Thymus (tissue), 14 donors: ENCODE measurements at places on chromosomes 3 and 15.
A peak's percentile ranks its signal among the peaks of the same experiment; 100 is the strongest.

DNA sequence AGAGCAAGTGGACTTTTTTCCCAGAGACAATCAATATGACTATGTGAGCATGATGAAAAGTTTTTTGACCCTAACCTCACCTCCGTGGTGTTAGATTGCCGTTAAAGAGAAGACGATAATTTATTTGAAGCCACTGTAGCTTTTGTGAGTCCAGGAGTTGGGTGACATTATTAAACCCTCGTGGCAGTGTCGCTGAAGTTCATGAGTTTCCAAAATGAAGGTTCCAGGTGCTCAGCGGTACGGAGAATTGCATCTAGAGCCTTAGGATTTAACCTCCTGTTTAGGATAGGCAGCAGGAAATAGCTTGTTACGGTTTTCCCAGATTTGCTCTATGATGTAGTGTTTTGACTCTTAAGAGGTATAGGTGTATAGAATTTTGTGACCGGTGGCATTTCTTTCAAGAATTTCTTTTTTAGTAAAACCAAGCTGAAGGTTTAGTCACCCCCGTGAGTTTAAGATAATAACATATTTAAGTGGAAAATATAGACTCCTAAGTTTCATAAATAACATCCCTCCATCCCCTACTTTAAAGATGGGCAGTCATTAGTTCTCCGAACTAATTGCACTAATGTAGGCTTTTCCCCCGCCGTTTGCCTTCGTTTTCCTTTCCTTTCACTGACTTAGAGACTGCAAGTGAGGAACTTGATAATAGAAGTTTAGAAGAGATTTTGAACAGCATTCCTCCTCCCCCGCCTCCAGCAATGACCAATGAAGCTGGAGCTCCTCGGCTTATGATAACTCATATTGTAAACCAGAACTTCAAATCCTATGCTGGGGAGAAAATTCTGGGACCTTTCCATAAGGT lies 2.0 kb downstream of the SMC4 start:
- DNase-seq, result peak; percentile 18

DNA sequence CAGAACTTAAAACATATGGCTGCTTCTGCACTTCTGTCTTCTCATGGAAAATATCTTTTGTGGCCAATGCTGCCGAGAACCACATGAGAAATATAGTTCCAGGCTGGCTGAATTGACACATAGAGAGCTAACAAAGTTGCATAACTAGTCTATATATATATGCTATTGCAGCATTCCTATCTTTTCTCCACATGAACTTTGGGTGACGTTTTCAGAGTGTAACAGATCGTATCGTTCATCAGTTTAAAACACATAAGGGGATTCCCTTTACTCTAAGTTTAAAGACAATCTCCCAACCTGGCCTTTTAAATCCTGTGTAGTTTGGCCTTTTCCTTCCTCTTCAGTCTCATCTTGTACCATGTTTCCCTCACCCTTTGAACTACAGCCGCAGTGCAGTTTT lies 394.2 kb upstream of the CBLB start:
- DNase-seq, result no peak

DNA sequence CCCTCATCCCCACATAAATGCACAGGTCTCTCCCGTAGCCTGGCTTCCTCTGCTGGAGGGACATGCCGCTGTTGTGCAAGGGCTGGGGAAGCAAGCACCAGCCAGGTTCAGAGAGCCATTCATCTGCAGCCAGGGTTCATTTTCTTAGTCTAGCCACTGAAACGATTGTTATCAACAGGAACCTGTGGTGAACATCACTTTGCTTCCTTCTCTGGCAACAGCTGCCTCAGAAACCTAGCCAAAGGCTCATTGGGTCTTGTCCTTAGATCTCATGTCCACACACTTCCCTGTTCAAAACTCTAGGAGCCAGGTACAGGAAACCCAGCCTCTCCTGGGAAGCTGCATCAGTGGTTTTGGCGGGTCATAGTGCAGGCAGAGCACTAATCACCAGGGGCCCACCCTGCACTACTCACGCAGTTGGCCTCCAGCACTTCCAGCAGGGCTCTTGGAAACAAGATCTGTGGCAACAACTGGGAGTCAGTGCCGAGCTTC lies 47.0 kb downstream of the OXNAD1 start:
- peak; percentile 74 for DNase-seq

DNA sequence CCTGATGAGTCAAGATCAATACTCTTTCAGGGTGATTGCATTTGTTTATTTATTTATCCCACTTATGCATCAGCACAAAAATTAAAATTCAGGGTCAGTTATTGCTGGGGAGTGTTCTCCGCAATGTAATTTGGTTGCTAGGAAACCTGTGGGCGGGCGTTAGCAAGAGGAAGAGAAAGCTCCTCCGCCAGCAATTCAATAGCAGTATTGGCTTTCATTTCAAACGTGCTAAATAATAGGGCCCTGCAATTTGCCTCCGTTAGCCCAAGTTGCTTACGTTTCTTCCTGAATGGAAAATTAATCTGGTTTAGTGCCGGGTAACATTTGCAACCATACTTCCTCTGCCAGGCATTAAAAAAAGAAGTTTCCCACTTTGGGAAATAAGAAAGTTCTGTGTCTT lies 35.5 kb upstream of the PLCL2 start:
- peak; percentile 29 for DNase-seq

GRCh38 chr3:50117120-50117519 lies 28.4 kb downstream of the RBM5 start:
- no peak for DNase-seq

DNA sequence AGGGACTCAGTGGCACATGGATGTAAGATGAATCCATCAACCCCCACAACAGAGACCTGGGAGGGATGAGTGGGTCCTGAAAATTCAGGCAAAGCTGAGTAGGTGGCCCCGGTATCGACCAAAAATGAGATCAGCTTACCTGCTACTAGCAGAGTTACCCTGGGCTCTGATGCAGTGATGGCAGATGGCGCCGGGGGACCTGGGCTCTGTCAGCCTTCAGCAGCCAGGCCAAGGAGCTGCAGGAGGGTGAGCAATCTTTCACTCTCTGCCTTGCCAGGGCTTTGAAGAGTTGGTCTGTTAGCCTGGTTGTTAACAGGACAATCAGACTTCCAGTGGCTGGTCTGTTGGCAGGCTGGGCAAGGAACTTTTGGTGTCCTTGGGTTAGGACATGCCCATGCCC lies 1054.8 kb downstream of the SI start:
- DNase-seq, result no peak

- DNase-seq, result no peak
These were observed 6.2 kb downstream of the TGFBR2 start for GRCh38 chr3:30612437-30613132.

- DNase-seq, result no peak
These were observed 55.7 kb downstream of the MB21D2 start for GRCh38 chr3:192861972-192862371.

- DNase-seq, result no peak
These were observed 37.9 kb upstream of the SLC2A2 start for GRCh38 chr3:171064461-171064860.

- no peak for DNase-seq
These were observed 733.6 kb upstream of the GBE1 start for GRCh38 chr3:82494977-82495489.

- DNase-seq, result no peak
These were observed 29.3 kb downstream of the SPSB4 start for GRCh38 chr3:141080431-141080830.

DNA sequence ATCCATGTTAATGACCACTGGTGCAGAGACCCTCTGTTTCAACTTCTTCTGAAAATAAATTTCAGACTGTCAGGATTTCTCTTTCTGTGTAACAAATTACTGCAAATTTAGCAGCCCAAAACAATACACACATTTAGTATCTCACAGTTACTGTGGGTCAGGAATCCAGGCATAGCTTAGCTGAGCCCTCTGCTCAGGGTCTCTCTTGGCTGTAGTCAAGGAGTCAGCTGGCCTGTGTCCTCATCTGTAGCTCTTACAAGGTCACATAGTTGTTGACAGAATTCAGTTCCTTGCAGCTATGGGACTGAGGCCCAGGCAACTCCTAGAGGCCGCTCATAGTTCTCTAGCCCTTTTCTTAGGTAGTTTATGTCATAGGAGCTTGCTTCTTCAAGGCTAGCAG lies 51.9 kb downstream of the NKIRAS1 start:
- DNase-seq, result no peak
